ENCODE measurements at places on chromosomes 6 and 20.

DNA sequence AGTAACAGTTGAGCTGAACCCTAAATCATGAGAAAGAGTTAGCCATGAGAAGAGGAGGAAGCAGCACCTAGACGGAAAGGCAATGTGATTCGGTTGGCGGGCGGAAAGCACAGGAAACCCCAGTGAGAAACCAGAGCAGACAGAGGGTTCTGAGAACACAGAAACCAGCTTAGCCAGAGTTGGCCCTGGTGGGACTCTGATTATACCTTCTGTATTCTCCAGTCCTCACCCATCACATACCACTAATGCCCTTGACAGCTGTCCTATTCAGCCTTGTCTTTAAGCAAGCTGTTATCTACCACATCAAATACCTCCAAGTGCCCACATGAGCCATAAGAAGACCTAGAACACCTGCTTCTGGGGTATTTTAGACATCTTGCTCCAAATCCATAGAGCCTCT, 58.9 kb upstream of the LRRC1 start:
- no peak for DNase-seq

- no peak for DNase-seq
Measured at GRCh38 chr6:16633961-16634360, 127.3 kb downstream of the ATXN1 start.

- DNase-seq = no peak
Measured at GRCh38 chr20:33521461-33521860, 31.6 kb downstream of the CBFA2T2 start.

GRCh38 chr6:147262946-147263345, 58.7 kb downstream of the STXBP5 start:
- no peak for DNase-seq

DNA sequence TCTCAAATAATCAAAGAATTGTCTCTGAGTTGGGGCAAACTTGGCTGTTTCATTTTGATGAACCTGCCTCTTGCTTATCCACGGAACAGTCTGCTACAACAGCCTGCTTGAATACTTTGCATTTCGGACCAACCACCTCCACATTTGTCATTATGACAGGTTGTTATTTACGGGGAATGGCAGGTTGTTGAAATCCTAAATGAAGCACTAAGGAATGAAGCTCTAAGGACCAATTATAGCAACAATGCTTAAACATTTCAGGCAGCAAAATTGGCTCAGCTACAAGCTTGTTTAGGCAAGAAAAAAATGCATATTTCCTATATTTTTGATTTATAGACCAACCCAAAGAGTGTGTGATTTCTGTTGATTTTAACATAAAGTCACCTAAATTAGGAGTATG, 84.5 kb downstream of the MAP3K7 start:
- no peak for DNase-seq

- DNase-seq = no peak
Measured at GRCh38 chr20:6698056-6698455, 69.4 kb upstream of the BMP2 start.

- DNase-seq = no peak
Measured at GRCh38 chr20:53243152-53243551, 271.0 kb downstream of the TSHZ2 start.
